ENCODE measurements at places on chromosomes 7 and 10.

DNA sequence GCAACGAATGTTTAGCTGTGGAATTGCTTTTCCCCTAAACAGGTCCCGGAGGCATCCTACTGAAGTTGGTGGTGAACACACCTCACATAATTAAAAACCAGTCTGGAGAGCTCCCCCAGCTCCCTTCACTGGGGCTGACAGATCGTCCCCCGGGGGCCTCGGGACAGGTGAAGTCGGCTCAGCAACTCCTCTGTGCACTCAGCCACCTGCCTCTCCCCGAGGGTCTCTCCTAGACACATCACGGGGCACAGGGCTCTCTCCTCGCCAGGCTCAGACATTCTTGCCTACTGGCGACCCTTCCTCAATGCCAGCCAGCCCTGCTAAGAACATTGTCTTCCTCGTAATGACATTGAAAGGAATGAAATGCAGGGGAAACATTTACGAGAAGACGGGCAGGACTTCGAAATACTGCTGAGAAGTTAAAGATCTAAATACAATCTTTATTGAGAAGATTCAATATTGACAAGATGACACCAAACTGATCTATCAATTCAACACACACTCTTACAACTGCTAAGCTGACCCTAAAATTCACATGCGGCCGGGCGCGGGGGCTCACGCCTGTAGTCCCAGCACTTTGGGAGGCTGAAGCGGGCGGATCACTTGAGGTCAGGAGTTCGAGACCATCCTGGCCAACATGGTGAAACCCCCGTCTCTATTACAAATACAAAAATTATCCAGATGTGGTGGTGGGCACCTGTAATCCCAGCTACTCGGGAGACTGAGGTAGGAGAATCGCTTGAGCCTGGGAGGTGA, 88.1 kb upstream of the DNAAF5 start:
- no peak for DNase-seq

DNA sequence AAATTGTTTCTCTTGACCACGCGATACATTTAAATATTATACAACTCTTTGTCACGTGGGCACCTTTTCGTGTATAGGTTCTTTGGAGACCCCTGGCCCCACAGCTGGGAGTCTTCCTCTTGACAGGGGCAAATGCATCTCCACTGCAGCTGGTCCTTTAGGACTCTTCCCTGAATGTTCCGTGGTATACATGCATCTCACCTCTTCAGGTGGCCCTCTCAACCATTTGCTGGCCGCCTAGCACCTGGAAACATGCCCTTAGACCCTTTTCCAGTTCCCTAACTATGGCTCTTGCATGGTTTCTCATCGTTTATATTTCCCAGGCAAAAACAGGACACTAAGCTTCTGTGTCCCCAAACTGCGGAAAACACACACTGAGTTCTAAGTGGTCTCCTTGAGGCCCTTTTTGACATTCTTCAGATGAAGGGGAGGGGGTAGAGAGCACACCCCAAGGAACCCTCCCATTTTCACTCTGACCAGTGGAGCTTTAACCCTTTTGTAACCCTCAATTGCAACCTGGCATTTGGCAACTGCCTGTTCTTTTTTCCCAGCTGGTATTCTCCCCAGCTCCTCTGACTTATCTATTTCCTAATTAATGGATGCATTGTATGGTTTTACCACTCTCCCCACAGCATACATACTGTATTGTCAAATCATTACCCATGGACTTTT, 20.6 kb downstream of the HNRNPA2B1 start:
- no peak for DNase-seq

DNA sequence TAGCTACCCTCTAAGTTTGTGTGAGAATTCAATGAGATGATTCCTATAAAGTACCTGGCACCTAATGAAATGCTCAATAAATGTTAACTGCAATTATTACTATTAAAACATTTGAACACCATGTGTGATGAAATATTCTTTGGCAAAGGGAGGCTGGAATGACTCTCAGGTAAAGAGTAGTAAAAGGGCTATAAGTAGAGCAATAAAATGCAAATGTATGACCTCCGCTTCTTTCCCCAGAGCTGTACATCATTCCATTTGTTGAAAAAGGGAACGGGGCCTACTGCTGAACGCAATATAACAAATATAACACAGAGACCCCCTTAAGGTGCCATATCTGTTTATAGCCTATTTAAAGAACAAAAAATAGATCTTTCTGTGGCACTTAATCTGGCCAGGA, 27.8 kb downstream of the CELF2 start:
- DNase-seq, result no peak

GRCh38 chr10:14698111-14698828, 76.4 kb downstream of the FAM107B start:
- no peak for DNase-seq

DNA sequence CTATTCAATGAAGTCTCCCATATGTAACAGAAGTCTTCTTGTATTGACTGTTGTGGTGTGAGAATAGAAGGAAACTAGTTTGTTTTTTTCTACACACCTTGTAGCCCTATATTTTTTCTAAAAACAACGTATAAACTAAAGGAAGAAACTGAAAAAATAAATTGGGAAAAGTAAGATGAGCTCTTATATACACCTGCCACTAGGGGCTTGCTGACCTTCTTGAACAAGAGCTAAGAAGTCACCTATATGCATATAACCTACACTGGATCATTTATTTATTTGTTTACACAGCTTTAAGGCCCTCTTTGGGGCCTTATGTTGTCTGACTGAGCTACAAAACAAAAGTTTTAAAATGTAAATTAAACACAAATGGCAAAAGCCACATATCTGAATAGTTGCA, 383.0 kb downstream of the HPSE2 start:
- DNase-seq, result no peak

- DNase-seq, result no peak
These were observed 28.3 kb upstream of the CCDC6 start for GRCh38 chr10:59934701-59935100.

DNA sequence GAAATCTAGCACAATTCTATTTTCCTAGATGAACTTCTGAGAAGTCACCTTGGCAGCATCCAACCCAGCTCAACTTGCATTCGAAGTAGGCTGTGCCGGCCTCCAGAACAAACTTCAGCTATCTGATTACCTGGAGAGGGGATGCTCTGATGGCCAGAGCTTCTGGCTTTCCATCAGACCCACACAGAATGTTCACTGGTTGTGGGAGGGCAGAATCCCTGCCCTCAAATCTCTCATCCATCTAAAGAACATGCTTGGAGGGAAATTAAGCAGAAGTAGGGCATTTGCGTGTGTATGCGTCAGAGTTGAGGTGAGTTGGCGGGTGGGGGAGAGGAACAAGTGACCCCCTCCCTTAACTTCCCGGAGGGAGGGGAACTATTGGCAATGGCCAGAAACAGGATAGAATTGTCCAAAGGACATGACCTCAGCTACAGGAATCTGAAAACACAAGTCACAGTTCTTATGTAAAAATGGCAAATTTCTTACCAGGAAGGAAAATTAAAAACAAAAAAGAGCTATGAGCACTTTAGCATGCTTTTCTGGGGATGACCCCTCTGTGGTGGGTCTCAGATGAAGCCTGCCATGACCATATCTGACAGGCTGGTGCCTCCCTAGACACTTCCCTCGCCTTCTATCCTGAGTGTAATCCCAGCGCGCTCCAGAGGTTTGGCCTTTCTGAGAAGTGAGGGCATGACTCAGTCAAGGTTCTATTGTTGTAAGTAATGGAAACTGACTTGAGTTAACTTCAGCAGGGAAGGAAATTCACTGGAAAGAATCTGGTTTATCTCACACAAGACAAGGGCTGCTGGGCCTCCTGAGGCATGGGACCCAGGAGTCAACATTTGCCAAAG, 278.8 kb downstream of the RPS24 start:
- no peak for DNase-seq

- DNase-seq, result no peak
These were observed 12.4 kb downstream of the ECHDC3 start for GRCh38 chr10:11754620-11755019.

GRCh38 chr10:102691285-102692066, 22.7 kb downstream of the ARL3 start:
- no peak for DNase-seq

DNA sequence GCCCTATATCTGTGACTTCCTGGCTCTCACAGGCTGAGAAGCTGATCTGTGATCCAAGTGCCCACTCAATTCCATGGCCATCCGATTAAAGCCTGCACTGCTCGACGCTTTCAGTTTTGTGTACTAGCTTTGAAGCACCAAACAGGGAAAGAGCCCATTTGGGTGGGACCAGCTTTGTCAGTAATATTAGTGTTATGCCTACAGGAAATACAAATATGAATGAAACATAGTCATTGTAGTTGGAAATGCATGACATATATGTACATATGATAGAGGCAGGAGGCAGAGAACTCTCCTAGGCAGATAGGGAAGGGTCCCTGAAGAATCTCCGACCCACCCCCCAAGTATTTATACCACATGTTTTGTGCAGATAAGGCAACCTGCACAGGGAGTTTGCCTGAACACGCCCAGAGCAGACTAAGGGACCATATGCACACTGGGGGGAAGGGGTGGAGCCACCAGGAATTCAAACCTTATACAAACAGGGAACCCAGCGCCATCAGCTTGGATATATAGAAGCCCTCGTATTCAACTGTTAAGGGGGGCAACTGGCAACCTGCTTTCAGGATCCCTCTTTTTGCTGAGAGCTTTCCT, 653.2 kb downstream of the PARD3 start:
- DNase-seq, result no peak

DNA sequence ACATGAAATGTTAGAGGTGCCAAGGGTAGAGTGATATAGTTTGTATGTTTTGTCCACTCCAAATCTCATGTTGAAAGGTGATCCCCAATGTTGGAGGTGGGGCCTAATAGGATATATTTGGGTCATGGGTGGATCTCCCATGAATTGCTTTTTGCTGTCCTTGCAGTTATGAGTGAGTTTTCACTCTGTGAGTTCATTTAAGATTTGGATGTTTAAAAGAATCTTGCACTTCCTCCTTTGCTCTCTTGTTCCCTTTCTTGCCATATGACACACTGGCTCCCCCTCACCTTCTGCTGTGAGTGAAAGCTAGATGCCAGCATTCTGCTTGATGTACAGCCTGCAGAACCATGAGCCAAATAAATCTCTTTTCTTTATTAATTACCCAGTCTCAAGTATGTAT, 269.2 kb downstream of the ZWINT start:
- DNase-seq, result no peak

DNA sequence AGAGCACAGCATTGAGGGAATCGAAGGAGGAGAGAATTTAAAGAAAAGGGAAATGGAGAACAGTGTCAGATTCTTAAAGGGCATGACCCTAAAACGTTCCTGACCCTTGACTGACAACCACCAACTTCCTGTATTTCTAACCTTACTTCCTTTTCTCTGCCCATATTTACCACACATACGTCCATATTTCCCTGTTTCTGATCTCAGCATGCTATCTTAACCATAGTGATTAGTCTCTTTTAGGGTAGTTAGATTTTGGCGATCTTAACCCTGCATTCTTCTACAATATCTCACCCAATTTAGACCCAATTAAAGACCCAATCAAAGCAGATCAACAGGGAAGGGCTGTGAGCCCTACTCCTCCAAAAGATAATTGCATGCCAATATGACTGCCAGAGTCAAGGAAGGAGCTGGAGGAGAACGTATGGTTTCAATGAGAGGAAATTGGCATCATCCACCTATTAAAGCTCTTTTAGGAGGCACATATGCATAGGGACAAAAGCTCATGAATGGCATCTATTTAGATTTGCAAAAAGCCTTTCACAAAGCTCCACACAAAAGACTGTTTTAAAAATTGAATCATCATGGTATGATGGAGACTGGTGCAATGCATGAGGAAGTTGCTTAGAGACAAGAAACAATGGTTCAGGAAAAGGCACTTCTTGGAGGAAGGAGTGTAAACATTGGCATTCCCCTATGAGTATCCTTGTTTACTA, 49.0 kb upstream of the ARHGAP12 start:
- no peak for DNase-seq

DNA sequence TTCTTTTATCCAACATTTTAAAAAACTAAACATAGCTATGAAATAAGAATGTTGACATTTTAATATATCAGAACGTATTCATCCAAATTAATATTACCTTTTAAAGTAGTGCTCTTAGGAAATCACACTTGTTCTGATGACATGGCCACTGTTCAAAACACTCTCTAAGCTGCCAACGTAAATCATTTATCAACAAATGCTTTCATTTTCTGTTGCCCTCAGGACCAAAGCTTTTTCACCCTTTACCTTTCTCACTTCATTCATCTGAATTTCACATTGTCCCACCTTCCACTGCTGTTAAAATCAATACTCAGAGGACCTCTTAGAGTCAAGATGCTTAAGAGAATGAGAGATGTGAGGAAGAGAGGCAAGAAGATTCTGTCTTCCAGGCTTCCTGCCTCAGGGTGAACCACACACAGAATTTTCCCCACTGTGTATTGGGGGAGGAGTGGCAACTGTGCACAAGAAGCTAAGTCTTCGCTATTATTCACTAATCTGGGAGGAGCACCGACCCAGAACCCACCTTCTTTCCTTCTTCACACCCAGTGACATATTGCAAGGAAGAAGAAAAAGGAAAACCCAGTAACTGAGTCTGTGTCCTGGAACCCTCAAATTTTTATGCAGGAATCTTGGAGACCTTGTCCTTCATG, 21.0 kb downstream of the HIBADH start:
- DNase-seq, result no peak

- DNase-seq, result no peak
These were observed 75.1 kb upstream of the PTPRZ1 start for GRCh38 chr7:121797657-121798452.

DNA sequence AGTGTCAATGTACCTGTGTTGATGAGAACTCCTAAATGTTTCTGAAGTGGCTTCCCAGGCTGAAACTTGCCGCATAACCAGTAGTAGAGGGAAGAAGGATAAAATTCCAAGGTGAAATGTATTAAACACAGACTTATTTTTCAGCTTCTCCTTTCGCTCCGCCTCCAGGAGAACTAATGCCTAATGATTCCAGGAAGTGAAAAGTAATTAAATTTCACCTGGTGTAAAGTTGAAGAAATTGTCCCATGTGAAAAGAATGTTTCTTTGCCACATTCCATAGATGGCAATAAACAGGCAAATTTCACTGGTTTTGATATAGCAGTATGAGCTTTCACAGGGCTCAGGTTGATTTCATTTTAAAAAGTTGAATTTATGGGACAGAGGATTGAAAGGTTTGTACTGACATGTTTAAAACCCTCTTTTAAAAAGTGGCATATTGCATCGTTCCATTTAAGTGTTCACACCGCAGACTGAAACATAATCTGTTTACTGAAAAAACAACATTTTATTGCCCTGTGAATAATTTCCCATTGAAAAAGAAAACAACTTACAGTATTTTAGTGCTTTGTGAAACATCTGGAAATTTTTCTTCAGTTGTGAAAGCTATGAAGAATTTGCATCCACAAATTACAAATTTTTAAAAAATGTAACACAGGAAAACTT, 453.4 kb upstream of the NFE2L3 start:
- no peak for DNase-seq

GRCh38 chr10:85045046-85045445, 716.7 kb downstream of the CCSER2 start:
- DNase-seq, result no peak

GRCh38 chr7:24978843-24979469, 1.0 kb downstream of the OSBPL3 start:
- DNase-seq, result peak; percentile 12

GRCh38 chr7:123425246-123425645, 109.1 kb downstream of the IQUB start:
- DNase-seq, result no peak

GRCh38 chr7:21526007-21526406, 16.8 kb upstream of the DNAH11 start:
- DNase-seq, result no peak
